ENCODE measurements at places on chromosomes 12 and 14.

- DNase-seq: peak; percentile 81
These were observed 57.2 kb upstream of the RIN3 start for GRCh38 chr14:92456215-92457015.

- DNase-seq: peak; percentile 51
These were observed 4.7 kb downstream of the RPS29 start for GRCh38 chr14:49581209-49582112.

- no peak for DNase-seq
These were observed 3.8 kb downstream of the CCDC88C start for GRCh38 chr14:91413547-91414474.

DNA sequence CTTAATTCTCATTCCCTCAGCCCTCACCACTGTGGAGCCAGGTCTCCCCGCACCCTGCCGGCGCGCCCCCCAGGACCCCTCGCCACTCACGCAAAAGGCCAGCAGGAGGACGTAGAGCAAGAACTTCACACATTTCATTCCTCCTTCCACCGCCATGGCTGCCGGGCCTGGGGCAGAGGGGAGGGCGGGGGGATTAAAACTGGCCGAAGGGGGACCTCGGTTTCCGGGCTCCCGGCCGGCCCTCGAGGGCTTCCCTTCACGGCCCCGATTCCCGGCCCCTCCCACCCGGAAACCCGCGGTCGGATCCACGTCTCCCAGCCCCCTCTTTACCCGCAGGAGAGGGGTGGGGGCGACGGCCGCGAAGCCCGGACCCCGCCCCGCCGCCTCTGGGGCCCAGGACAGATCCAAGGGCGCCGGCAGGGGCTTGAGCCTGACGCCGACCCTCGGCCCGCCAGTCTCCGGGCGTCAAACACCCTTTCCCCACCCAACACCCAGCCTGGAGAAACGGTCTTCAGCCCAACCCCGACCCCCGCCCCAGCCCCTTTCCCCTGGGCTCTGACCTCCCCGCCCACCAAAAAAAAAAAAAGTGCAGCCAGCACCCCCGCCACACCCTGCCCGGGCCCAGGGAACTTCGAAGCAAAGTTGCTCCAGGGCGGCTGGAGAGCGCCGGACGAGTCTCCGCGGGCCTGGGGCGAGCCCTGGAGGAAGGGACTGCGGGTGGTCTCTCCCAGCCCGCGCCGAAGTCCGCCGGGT lies 447 bp downstream of the CD63 start:
- DNase-seq: peak; percentile 58

GRCh38 chr14:95516554-95517181 lies at the start of gene SYNE3:
Gene SYNE3, minus strand, starts transcription at chr14:95516650. Its CDS starts 40,829 bp downstream, at chr14:95475821.
- DNase-seq: peak; percentile 70

GRCh38 chr12:57452181-57452936 lies 2.7 kb upstream of the INHBE start:
- DNase-seq: no peak

GRCh38 chr14:36069535-36069900 lies 107.0 kb downstream of the PTCSC3 start:
- peak; percentile 67 for DNase-seq

DNA sequence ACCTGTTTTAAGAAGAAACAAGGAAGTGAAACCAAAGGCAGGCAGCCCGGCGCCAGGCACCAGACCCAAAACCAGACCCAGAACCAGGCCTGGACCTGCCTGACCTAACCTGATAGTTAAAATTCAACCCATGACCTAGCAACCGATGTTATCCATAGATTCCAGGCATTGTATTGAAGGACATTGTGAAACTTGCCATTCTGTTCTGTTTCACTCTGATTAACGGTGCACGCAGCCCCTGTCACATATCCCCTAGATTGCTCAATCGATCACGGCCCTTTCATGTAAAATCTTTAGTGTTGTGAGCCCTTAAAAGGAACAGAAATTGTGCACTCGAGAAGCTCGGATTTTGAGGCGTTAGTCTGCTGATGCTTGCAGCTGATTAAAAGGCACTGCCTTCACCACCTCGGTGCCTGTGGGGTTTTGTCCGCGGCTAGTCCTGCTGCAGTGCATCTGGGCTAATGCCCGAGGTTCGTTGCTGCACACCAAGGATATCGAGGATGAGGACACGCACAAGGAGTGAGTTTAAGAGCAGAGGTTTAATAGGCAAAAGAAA lies 262.5 kb upstream of the TMEM132C start:
- DNase-seq: no peak

GRCh38 chr14:96297000-96297399 lies 41.0 kb downstream of the BDKRB1 start:
- DNase-seq: peak; percentile 77

GRCh38 chr12:110079477-110080400 lies 31.4 kb upstream of the C12orf76 start:
- DNase-seq: peak; percentile 87

DNA sequence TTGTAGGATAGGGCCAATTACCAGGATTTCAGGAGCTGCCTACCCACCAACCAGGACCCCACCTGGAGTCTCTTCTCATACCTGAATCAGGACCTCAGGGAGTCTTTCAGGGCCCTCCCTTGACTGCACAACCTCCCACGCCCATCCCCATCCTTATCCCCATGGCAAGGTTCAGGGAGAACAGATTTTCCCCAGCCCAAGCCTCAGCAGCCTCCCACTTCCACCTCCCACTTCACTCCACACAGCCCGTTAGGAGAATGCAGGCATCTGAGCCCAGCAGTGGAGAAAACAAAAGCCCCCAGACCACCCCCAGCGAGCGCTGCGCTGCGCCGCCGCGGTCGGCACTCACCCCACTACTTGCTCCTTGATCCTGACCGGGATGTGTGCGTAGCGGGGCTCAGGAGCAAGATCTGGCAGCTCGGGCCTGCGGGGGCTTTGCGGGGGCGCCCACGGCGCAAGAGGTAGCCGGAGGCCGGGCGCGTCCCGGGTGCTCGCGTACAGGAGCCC lies 1.4 kb downstream of the B4GALNT1 start:
- DNase-seq: no peak

- DNase-seq: no peak
These were observed 6.5 kb downstream of the KRT5 start for GRCh38 chr12:52513736-52514135.

- DNase-seq: no peak
These were observed 9.6 kb downstream of the RIOX1 start for GRCh38 chr14:73500360-73500759.

- no peak for DNase-seq
These were observed 249.9 kb upstream of the RGS6 start for GRCh38 chr14:71682337-71682736.

DNA sequence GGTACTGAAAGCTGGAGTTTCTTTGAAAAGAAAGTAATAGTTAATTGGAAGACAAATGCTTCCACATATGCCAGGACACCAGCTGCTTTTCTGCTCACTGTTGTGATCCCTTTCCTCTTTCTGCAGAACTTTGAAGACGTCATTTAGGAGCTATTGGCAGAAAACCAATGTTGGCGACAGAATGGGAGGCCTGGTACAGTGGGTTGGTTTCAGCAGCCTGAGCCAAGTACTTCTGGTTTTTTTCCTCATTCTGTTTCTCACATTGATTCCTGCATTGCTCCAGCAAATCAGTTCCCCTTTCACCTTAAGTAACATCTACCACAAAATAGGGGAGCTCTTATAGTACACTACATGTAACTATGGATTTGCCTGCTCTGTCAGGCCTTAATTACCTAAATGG lies 96.9 kb downstream of the FIGNL2 start:
- DNase-seq: no peak

- DNase-seq: peak; percentile 83
These were observed 1.8 kb upstream of the ZNF839 start for GRCh38 chr14:102317564-102318248.

All from hematopoietic multipotent progenitor cell treated with erythropoietin and hydrocortisone succinate and interleukin-3 and kit ligand, for 6 days (in vitro differentiated cells).